Nephron progenitor cell (in vitro differentiated cells): ENCODE measurements at places on chromosomes 13 and 19.
A peak's percentile ranks its signal among the peaks of the same experiment; 100 is the strongest.

- DNase-seq: no peak
Observed at GRCh38 chr13:56752636-56753035, 388.1 kb upstream of the PRR20A start.

DNA sequence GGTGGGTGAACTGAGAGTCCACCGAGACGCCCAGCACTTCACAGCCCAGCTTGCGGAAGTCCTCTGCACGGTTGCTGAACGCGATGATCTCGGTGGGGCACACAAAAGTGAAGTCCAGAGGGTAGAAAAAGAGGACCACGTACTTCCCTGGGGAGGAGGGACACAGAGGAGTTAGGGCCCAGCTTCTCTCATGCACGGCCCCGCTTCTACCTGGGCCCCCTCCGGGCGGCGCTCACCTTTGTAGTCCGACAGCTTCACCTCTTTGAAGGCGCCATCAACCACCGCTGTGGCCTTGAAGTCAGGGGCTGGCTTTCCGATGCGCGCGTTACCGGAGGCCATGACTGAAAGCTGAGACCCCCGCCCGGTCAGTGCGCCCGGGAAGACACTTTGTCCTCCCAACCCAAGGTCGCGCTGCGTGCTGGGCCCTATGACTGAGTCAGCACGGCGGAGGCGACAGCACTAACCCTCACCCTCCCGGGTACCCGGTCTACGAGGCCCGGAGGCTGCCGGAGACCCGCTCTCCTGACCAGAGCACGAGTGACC is 606 bp downstream of the PRDX2 start:
- DNase-seq: peak; percentile 66

- no peak for DNase-seq
Observed at GRCh38 chr13:100175078-100175802, 86.3 kb downstream of the PCCA start.

DNA sequence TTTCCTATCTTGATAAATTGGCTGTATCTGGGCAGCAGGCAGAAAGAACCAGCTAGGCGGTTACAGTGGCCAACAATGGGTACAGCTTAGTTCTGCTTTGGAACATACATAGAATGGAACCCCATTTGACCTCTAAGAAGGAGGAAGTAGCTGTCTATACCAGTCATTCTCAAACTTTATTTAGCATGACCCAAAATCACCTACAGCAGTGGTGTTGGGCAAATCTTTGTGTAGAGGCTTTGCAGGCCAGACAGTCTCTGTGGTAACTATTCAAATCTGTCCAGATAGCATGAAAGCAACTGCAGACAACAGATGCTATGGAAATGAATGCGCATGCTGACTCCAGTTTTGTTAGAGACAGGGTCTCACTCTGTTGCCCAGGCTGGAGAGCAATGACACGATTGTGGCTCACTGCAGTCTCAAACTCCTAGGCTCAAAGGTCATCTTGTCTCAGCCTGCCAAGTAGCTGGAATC is 12.0 kb upstream of the KCNC3 start:
- no peak for DNase-seq

DNA sequence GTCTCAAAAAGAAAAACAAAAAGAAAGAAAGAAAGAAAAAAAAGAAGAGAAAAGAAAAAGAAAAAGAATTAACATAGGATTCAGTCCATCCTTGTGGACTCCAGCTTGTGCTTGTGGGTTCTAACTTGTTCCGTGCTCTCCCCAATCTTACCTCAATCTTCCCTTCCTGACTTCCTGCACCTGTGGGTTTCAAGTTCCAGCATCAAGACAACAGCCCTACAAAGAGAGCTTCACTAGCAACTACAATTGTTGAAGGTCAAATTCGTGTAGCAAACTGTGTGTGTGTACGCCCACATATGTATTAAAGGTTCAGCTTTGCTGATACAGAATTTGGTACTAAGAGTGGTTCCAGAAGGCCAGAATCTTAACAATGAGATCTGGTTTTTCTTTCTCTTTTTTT is 25.3 kb downstream of the FXYD5 start:
- no peak for DNase-seq

DNA sequence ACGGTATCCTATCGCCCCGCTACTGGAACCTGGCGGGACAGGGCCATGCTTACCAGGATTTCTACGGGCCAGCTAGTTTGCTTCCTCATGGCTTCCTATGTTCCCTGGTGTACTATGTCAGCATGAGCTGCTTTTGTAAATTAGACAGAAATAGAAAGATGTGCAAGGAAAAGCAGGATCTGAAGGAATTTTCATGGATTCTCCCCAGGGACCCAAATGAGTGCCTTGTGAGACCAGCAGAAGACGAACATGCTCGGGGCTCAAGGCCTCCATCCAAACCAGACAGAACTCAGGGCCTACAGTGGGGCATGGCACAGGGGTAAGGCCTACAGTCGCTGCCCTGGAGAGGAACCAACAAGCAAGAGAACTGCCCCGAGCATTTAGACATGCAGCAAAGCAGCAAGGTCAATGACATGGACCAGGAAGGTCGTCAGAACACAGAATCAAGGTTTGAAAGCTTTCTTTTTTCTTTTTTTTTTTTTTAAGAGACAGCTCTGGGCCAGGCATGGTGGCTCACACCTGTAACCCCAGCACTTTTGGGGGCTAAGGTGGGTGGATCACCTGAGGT is 17.3 kb downstream of the EPS15L1 start:
- DNase-seq: no peak

DNA sequence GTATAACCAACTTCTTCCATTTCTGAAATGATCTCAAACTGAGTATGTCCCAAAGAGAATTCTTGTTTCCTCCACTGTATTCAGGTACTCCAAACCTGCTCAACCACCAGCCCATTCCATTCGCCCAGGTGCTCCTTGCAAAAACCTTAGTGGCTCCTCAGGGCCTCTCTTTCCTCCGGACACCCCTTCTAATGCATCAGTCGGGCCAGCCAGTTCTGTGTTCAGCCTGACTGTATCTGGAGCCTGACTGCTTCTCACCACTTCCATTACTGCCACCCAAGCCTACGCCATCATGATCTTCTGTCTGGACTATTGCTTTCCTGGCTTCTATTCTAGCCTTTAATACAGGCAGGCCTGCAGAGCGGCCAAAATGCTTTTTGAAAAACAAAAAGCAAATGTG is 1.5 kb downstream of the PHF11 start:
- no peak for DNase-seq

DNA sequence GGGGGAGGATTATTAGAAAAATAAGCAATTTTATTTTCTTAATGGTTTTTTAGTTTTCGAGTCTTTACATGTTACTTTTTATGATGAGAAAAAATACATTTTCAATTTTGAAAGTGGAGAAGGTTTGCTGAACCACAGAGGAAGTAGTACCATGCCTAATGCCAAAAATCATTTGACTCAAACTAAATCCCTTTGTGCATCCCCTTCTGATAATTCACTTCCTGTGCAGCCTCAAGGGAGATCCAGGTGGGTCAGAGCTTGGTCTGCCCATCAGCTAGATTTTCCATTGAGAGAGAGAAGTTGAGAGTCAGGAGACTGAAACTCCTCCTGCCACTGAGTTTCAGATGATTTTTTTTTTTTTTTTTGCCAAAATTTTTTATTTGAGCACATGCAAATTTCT is 571.7 kb downstream of the LIG4 start:
- DNase-seq: no peak

- no peak for DNase-seq
Observed at GRCh38 chr13:50268500-50268899, 253.3 kb downstream of the KCNRG start.

GRCh38 chr13:97979051-97979450 is 25.6 kb downstream of the IPO5 start:
- no peak for DNase-seq

- no peak for DNase-seq
Observed at GRCh38 chr13:70703755-70704154, 595.5 kb upstream of the KLHL1 start.

DNA sequence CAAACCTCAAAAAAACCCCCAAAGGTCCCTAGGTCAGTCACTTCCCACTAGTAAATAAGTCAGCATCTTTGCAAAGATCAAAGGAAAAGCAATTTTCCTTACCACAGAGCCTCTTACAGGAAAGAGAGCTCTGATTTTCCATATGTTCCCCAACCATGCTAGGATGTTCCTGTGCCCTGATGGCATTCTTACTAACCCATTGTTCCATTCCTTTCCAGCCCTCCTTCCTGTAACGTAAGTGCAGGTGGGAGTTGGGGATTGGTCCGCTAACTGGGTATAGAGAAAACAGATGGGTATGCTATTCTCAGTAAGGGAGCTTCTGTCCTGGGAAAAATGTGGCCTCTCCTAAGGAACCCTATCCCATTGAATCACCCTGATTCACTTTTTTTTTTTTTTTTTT is 14.3 kb downstream of the DPRX start:
- no peak for DNase-seq

- DNase-seq: peak; percentile 70
Observed at GRCh38 chr13:98201984-98202383, 24.9 kb upstream of the RNF113B start.

DNA sequence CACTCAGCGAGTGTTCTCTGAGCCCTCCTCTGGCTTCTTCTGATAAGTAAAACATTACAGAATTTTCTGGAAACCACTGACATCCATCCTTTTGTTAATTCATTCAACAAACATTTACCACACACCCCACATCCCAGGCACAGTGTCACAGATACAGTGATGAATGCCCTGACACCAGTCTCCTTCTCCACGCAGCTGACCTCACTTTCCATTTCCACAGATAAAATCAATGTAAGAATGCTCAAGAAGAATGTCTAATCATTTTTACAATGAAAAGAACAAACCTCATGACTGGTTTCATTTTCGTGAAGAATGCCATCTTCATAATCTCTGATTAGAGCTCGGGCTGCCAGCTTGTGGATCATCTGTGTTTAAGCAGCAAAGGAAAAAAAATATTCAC is 69.2 kb downstream of the PARP4 start:
- no peak for DNase-seq

DNA sequence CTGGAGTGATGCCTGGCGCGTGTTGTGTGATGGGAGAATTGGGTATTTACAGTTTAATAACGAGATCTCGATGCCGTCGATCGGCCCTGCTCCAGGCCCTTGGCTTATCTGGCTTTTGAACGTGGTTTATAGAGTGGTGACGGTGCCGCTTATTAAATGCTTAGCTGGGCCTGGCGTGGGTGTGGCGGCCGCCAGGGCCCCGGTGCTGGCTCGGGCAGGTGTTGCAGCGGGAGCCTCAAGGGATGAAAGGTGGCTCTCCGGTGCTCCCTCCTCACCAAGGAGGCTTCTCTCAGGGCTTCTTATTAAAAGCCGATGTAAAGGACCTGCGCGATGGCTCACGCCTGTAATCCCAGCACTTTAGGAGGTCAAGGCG is 173.8 kb downstream of the KDM4B start:
- no peak for DNase-seq

- DNase-seq: peak; percentile 88
Observed at GRCh38 chr13:108218044-108218974, at the start of gene ABHD13. Gene ABHD13 (plus strand): TSS chr13:108218392. CDS start chr13:108229219, 10,827 bp downstream.

GRCh38 chr19:45211751-45212381 is 33.3 kb downstream of the BLOC1S3 start:
- DNase-seq: peak; percentile 69

DNA sequence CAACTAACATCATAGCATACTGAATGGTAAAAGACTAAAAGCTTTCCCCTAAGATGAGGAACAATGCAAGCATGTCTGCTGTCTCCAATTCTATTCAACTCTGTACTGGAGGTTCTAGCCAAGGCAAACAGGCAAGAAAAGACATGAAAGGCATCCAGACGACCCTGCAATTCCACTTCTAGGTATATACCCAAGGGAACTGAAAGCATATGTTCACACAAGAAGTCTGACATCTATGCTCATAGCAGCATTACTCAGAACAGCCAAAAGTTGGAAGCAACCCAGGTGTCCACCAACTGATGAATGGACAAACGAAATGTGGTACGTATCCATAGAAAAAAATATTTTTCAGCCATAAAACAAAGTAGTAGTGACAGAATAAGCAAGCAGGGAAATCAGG is 39.1 kb downstream of the PEPD start:
- DNase-seq: no peak

- DNase-seq: no peak
Observed at GRCh38 chr19:3034656-3035541, 5.8 kb upstream of the TLE2 start.

GRCh38 chr19:54107876-54108490 is 5.3 kb downstream of the NDUFA3 start:
- no peak for DNase-seq
